ENCODE measurements at places on chromosomes 4 and X. TPM values are rescaled to one million over a fixed set of nuclear protein-coding genes. Genes with fewer than 3 reads are reported as not detected.

Gene HERC5
- not detected for total RNA-seq

Gene C4orf33
- 20.2 TPM for total RNA-seq

Gene HELT
- not detected for total RNA-seq

Gene STBD1
- total RNA-seq: 2.1 TPM

Gene AADAT
- total RNA-seq: 4.4 TPM

Gene ZDHHC15
- not detected for total RNA-seq

Gene CCDC110
- total RNA-seq: 0.05 TPM

Gene C4orf50
- not detected for total RNA-seq

Gene SMIM10L2A
- total RNA-seq: 2.5 TPM

Gene GAGE12J
- not detected for total RNA-seq

Gene MAP3K15
- total RNA-seq: not detected

Gene CT47A1
- not detected for total RNA-seq

Gene SERTM2
- not detected for total RNA-seq

Gene CPEB2
- total RNA-seq: 5.7 TPM

Gene RTL3
- not detected for total RNA-seq

Gene NPNT
- 7.1 TPM for total RNA-seq

Gene IL1RAPL2
- total RNA-seq: not detected

Measured in airway epithelial cell (primary cell).